ENCODE measurements at places on chromosomes 3 and 15.

DNA sequence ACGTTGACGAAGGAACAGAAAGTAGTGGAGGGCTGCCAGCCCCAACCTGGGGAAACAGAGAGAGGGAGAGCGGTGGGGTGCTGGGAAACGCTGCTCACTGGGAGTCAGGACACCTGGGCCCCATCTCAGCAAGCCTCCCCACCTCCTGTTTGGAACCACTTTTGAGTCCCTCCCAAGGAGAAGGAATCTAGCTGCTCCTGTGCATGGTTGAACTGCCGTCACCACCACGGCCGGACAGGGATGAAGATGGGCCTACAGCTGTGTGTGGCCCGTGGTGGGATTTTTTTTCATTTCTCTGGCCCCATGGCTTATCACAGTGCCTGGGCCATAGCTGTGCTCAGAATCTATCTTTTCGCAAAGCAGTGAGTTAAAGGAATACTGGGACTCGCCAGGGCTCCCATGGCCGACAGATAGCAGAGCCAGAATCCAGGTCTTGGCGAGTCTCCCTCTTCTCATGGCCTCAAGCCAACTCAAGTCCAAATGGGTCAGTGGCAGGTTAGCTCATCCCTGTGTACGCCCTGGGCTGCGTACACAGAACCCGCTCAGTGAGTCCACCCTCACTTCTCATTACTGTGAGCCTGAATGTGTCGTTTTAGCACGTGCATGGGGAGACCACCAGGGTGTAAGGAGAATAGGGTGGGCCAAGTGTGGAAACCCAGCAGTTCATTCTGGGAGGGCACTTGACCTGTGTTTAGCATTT, 271.2 kb downstream of the FAM43A start:
- no peak for DNase-seq

DNA sequence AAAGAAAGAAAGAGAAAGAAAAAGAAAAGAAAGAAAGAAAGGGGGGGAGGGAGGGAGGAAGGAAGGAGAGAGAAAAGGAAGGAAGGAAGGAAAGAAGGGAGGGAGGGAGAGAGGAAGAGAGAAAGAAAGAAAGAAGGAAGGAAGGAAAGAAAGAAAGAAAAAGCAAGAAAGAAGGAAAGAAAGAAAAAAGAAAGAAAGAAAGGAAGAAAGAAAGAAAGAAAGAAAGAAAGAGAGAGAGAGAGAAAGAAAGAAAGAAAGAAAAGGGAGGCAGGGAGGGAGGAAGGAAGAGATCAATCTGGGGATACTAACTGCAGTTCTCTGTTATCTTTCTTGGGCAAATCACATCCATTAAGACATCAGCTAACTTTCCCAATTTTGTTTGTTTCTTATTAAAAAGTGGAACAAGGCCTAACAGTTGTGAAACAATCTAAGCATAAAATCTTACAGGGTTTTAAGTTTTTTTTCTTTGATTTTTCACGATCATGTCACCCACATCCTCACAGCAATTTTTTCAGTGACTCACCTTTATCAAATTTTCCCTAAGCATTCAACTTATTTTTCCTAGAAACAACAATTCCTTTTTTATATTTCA, 36.8 kb downstream of the TBC1D2B start:
- DNase-seq: no peak

- no peak for DNase-seq
Observed at GRCh38 chr3:49276475-49277382, at the start of gene C3orf62. C3orf62 (minus strand) TSS chr3:49277232; CDS start chr3:49276872, 360 bp downstream.

GRCh38 chr3:74349015-74349414, 265.4 kb downstream of the CNTN3 start:
- DNase-seq: no peak

- no peak for DNase-seq
Observed at GRCh38 chr3:146507331-146508120, 36.9 kb downstream of the PLSCR1 start.

DNA sequence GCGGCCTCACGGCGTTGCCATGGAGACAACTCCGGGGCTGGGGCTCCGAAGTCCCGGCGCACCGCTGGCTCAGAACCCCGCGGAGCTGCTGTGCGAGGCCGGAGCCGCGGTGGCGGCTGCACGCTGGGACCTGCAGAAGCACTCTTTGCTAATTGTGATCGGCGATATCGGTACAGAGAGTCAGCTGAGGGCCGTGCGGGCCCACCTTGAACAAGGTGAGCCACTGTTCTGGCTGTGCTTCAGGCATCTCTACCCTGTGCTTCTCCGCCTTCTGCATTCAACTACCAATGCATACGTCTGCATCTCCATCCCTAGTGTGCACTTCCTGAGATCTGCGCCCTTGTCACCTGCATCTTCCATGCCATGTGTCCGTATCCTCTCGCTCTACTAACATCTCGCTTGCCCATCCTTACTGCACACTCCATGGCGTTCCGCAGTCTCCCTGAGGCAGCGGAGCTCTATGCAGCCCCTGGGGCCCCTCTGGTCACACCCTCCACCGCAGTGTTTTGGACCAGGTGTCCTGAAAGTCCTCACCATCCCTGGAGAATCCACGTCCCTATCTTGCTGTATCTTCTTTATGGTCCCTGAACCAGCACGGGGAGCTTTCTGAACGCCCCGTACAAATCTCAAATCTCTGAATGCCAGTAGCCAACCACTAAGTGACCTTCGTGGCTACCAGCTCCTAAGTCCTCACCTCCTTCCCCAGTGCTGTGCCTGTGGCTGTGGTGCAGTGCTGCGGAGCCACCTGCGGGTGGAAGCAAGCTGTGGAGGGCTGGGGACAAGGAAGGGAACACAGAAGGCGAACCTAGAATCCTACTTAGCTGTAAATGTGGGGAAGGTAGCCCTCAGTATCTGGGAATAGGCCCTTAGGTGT, 6.2 kb upstream of the MAP1A start:
- DNase-seq: no peak

DNA sequence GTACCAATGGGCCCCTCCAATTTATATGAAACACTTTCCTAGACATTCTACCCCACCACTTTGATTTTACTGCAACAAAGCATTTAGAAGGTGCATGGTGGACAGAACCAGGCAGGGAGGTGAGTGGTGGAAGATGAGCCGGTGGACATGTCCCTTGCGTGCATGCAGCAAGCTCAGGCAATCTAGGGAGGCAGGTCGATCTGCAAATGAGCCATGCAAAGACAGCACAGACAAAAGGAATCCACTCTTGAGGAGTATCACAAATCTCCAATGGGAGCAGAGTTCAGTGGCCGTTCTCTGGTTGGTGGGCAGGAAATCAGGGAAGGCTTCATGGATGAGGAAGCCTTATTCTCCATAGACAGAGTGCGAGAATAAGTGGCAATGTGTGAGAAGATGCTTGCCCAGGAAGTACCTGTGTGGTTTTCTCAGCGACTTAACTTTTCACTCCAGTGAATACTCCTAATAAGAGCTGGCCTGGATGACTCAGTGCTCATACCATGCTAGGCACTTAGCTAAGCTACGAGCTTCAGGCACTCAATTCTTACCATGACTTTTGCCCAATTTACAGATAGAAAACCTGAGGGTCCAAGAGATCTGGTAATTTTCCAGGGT, 152.5 kb downstream of the FOXP1 start:
- no peak for DNase-seq

GRCh38 chr3:127022849-127023248, 39.9 kb downstream of the PLXNA1 start:
- no peak for DNase-seq

GRCh38 chr3:128254066-128254590, 100.8 kb downstream of the EEFSEC start:
- no peak for DNase-seq

- DNase-seq: no peak
Observed at GRCh38 chr15:52060501-52060900, 41.5 kb downstream of the MAPK6 start.

DNA sequence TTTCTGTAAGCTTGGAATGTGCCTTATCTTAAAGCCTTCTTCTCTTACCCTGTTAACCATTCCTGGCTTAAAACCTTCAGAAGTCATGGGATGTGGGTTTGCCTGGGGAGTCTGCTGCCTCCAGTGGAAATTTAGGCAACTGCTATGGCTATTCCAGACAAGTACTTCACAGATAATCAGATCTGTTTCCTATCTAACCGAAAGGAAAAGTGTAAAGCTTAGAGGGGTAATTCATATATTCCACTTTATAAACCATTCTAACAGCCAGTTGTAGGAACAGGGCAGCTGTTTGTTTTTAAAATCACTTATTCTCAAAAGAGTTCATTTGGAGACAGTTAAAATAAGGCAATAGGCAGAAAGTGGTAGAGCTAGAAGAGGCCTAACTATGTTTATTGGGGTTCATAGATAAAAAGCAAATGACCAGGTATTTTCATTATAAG, 219.9 kb downstream of the TCF12 start:
- no peak for DNase-seq

GRCh38 chr3:183583331-183584245, 28.1 kb upstream of the KLHL6 start:
- DNase-seq: no peak

DNA sequence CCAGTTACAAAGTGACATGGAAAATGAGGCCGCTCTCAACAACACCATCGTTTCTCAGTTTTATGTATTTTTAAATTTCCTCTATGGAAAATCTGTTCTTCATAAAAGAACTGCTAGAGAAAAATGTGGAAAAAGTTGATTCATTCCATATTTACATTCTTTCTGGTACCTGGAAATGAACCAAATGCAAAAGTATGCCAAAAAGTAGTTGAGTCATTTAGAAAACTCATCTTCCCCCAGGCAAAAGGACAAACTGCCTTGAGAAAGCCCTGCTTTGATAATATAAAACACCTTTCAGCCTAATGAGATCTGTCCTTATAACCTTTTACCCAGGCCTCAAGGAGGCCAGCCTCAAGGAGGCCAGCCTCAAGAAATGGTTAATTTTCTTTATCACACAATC, 283.0 kb upstream of the VEPH1 start:
- no peak for DNase-seq

DNA sequence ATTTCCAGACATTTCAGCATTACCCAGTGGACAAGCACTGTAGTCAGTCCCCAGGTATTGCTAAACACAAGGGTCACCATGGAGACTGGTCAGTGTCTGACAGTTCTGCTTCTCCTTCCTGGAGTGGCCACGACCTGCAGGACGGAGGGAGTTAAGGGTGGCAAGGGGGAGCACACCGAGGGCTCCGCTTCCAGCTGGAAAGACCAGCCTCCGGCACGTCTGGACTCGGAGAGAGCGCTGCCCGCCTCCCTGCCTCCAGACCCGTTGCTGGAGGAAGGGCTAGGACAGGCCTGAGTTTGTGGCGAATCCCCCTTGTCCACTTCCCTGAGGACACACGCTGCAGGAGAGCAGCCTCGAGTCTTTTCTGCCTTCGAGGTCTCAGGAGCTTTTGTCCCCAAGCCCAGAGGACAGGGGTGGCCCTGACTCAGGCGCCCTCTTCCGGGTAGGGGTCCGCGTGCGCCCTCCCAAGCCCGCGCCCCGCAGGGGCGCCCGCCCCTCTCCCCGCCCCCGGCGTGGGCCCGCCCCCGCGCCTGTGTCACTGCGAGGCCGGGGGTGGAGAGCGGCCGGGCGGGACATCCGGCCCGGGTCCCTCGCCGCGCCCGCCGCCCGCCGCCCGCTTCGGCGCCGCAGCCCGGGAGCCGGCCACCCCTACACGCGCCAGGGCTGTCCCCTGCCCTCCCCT, at the start of gene CHST14:
TSS of gene CHST14 (plus strand) at position 562 of the 682 bp plus-strand sequence. CDS start 230 bp downstream, outside the sequence.
- DNase-seq: no peak

- DNase-seq: no peak
Observed at GRCh38 chr15:70870051-70870450, 16.1 kb upstream of the LARP6 start.

DNA sequence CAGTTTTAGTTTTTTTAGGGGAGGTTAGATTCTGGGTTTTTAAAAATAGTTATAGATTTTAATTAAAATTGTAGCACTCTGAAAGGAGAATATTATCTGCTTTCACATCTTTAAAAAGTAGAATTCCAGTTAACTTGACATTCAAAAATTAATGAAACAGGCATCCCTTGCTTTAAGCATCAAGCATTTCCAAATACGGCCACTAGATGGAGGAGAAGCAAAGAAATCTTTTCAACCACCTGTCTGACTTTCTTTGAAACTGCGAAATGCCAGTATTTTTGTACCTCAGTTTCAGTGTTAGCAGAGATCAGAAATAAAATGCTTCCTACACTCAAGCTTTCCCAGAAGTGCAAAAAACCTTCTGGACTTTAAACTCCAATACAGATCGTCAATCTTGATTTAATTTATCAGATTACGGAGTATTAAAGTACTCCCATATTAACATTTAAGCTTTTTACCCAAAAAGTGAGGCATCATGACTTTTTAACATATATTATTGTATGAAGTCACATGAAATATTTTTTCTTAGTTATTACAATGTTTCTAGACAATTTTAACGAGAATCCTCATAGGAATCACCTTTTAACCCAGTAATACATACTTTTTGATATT, 153.3 kb downstream of the P3H2 start:
- DNase-seq: no peak
